ENCODE measurements at places on chromosomes 5 and 9. TPM values are rescaled to one million over a fixed set of nuclear protein-coding genes. Genes with fewer than 3 reads are reported as not detected.

- DNase-seq: no peak
Observed at GRCh38 chr9:121331549-121331948, 38.5 kb downstream of the STOM start.

- no peak for DNase-seq
Observed at GRCh38 chr9:122200960-122201595, 27.7 kb downstream of the LHX6 start.

- DNase-seq: no peak
Observed at GRCh38 chr9:134165357-134166315, 1.3 kb upstream of the RNU6ATAC start.

DNA sequence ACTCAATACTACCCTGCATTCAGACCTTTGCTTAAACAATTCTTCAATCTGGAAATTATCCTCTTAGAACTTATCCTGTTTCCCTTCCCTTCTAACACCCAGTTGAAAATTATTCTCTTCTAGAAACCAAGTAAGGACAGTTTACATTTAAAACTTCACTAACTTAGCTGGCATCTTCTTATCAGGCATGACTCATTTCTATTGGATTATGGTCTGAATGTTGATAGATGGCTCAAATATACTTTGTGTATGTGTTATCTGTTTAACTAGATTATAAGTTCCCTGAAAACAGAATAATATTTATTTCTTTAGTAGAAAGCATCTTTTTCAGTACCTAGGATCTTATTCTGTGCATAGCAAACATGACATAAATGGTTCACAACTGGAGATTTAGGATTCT is 161.9 kb downstream of the PPP2R2B start:
- no peak for DNase-seq

- no peak for DNase-seq
Observed at GRCh38 chr5:176692839-176693476, 45.7 kb downstream of the TSPAN17 start.

- DNase-seq: no peak
Observed at GRCh38 chr5:166285361-166285760, 2006.1 kb upstream of the WWC1 start.

DNA sequence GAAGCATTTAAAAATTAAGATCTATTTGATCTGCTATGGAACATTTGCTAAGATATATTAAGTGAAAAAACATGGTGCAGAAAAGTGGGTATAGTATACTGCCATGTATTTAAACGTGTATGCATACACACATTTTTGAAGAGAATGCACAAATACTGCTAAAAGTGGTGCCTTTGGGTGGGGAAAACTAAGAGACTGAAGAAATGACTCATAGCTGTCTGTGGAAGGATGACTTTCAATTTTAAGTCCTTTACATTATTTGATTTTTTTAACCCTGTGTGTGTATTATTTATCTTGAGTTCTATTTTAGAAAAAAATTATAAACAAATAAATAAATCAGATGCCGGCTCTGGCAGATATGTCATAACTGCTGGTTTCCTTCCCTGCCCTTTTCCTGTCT is 120.7 kb upstream of the SLIT3 start:
- DNase-seq: no peak

DNA sequence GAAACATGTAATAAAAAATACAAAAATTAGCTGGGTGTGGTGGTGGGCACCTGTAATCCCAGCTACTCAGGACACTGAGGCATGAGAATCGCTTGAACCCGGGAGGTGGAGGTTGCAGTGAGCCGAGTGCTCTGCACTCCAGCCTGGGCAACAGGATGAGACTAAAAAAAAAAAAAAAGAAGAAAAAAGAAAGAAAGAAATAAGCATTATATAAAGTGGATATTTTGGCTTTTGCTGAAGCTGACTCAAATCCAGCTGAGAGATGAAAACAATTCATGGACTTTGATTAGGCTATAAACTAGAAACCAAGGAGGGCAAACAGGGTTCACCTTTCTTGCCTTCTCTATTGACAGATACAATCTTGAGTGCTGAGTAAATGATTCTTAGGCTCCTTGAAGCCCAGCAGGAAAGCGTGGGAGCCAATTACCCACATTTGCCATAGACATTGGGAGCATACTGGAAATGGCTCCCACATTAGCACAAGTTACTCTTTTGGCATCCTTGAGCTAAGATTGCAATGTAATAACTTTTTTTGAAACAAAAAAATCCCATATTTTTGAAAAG is 2.4 kb upstream of the BTF3 start:
- no peak for DNase-seq

DNA sequence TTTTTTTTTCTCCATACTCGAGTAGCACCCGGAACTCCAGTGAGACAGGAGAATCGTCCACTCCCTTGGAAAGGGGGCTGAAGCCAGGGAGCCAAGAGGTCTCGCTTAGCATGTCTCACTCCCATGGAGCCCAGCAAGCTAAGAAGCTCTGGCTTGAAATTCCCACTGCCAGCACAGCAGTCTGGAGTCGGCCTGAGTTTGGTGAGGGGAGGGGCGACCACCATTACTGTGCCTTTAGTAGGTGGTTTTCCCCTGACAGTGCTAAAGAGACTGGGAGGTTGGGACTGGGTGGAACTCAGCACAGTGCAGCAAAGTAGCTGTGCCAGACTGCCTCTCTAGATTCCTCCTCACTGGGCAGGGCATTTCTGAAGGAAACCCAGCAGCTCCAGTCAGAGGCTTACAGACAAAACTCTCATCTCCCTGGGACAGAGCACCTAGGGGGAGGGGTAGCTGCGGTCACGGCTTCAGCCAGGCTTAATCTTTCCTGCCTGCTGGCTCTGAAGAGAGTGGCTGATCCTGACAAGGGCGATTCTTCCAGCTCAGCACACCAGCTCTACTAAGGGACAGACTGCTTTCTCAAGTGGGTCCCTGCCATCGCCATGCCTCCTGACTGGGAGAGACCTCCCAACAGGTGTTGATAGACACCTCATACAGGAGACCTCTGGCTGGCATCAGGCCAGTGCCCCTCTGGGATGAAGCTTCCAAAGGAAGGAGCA is 414.5 kb upstream of the ZNF608 start:
- DNase-seq: no peak

DNA sequence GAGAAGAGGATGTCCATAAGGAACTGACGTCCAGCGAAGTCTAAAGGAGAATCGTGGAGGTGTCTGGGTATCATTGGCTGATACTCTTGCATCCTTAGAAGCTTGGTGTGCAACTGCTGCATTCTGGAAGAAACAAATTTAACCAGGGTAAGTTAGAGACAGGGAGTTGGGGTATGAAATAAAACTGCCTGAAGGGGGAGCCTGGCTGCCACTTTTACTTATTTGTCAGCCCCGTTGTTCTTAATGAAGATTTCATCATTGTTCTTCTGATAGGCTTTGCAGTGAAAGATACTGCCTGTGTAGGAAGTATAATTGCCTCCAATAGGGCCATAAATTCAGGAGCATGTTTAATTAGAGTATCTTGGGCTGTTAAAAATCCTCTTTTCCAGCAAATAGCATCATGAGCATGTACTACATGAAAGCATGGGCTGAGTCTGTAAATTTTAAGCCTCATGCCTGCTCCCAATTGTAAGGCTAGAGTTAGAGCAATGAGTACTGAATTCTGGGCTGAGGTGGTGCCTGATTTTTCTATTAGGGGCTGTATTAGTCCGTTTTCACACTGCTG is 1264.5 kb upstream of the ACO1 start:
- no peak for DNase-seq

- no peak for DNase-seq
Observed at GRCh38 chr9:129604766-129605163, 16.1 kb downstream of the C9orf50 start.

GRCh38 chr5:110289512-110289810 is 437.0 kb downstream of the TMEM232 start:
- no peak for DNase-seq

GRCh38 chr5:19880458-19880857 is 107.5 kb downstream of the CDH18 start:
- DNase-seq: no peak

DNA sequence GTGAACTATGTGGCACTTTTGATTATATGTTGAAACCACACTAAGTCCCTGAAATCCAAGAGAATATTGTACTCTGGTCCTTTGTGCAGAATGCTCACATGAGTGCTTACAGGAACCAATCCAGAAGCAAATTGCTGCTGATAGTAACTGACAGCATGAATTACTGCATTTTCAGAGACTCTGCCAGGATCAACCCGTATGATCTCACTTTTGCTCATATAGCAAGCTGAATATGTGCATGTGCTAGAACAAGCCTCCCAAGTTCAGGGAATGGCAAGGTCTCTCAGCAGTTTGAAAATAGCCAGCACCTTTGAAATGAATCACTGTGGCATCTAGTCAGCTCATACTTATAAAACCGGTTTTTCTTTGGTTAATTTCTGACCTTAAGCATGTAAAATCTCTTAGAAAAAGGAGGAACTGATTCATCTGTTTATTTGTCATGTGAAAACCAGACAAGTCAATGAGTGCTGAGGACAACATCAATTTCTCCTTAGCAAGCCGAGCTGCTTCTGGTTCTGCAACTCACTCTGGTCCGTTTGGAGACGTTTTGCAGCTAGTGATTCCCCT is 215.7 kb upstream of the ELL2 start:
- no peak for DNase-seq

DNA sequence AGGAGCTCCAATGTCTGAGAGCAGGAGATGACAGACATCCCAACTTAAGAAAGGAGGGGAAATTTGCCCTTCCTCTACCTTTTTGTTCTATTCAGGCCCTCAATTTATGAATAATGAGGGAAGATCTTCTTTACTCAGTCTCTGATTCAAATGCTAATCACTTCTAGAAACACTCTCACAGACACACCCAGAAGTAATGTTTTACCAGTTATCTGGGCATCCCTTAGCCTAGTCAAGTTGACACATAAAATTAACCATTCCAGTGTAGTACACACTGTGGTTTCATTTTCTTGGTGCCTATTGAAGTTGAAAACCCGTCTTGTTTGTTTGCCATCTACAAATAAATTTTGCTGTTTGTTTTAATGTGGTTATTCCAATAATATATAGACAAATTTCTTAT is 167.6 kb downstream of the PCSK1 start:
- DNase-seq: no peak

DNA sequence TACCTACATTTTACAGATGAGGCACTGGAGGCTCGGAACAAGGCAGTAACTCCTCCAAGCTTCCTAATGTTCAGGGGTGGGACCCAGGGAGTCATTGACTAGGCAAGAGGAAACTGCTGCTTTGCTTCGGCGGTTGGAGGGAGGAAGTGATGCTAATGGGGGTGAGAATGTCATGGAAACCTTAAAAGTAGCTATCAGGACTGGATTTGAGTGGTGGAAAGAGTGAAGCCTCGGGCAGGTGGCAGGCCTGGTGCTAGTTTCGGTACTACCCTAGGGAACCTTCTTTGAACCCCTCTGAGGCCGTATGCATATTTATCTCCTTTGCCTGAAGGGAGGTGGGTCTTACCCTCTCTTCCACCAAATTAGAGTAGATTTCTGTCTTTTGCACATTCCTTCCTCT is 1.6 kb downstream of the BSPRY start:
- DNase-seq: no peak

GRCh38 chr9:137111788-137112563 is 2.6 kb downstream of the DPP7 start:
- DNase-seq: no peak

DNA sequence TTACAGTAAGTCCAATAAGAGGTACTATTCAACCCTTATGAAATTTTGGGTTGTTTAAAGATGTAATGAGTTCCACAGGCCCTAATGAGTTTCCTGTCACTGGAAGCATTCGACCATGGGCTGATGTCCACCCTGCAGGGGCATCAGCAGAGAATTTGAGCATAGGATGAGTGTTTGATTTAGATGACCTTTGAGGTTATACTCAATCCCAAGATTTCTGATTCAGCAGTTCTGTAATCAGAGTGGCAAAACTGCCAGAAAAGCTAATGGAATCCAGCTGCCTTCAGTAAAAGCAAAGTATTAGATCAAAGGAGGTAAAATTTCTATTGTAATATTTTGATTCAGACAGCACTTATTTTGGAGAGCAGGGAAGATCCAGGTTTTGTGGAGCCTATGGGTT is 68.3 kb downstream of the COX7C start:
- DNase-seq: no peak

- no peak for DNase-seq
Observed at GRCh38 chr5:67115246-67115645, 81.4 kb downstream of the CD180 start.

LCN2 gene
- 64.5 TPM for polyA plus RNA-seq

SPINK7 gene
- not detected for polyA plus RNA-seq

TMEFF1 gene
- not detected for polyA plus RNA-seq

OR1J2 gene
- not detected for polyA plus RNA-seq

CKMT2 gene
- 1.1 TPM for polyA plus RNA-seq

WNK2 gene
- polyA plus RNA-seq: 0.72 TPM

SAXO1 gene
- not detected for polyA plus RNA-seq

PDLIM7 gene
- polyA plus RNA-seq: 5.5 TPM

LMNB1 gene
- 0.57 TPM for polyA plus RNA-seq

DMRT2 gene
- polyA plus RNA-seq: not detected

TRIM23 gene
- polyA plus RNA-seq: 3.1 TPM

ARHGEF28 gene
- polyA plus RNA-seq: 1.6 TPM
